ENCODE measurements at places on chromosomes 2 and 18.
A peak's percentile ranks its signal among the peaks of the same experiment; 100 is the strongest.

GRCh38 chr2:108182489-108182888, 57.3 kb upstream of the SULT1C3 start:
- DNase-seq, result no peak

DNA sequence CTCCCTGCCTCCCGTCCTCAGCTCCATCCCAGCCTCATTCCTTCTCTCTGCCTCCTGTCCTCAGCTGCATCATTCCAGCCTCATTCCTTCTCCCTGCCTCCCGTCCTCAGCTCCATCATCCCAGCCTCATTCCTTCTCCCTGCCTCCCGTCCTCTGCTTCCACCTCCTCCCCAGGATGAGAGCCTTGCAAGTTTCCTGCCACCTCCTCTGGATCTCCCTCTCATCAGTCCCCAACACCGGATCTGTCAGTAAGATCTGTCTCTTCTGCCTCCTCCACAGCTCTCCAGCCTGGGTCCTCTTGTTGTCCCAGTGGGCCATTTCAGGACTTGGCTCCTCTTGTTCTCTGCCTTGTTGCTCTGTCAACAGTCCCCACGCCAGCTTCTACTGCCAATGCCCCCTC, 130.9 kb downstream of the NDUFA10 start:
- DNase-seq, result no peak

- DNase-seq, result no peak
Measured at GRCh38 chr2:219634171-219634940, 6.9 kb downstream of the SLC4A3 start.

DNA sequence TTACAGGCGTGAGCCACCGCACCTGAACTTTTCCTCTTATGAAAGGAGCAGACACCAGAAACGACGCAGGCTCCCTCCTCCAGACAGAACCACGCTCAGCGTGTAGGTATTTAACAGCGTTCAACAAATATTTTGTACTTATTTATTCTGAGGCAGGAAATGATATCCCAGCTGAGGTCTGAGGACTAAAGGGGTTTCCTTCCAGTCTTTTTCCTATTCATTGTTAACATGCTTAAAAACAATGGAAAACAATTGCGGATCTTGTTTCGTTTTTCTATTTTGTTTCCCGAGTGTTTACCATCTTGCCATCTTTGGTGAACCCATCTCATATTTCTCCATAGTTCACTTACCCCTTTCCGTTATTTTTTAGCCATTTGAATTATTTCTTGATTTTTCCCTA, 43.7 kb upstream of the FOSL2 start:
- DNase-seq, result no peak

GRCh38 chr2:64537991-64538390, 13.9 kb downstream of the AFTPH start:
- no peak for DNase-seq

DNA sequence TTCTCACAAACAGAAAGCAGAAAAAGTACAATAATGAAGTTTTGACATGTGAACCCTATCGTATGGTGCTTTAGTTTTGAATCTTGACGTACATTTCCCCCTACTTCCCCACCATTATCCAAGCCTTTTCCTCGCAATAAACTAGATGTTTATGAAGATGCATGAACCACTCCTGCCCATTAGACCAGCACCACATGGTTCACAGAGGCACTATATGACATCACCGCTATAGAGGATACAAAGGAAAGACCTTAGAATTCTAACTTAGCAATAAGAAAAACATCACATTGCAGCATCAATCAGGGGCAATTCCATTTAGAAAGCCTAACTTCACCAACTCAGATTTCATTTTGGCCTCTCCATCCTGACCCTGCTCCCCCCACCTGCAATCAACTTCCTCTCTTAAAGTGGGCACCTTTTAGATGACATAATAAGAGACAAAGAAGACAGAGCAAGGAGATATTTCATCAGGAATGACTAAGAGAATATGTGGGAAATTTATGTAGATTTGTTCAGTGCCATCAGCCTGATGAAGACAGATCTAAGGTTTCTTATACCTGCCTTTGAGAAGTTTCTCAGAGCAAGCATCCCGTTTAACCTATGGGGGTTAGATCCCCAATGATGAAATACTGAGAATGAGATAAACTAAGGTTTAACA, 124.9 kb downstream of the PIGN start:
- no peak for DNase-seq

DNA sequence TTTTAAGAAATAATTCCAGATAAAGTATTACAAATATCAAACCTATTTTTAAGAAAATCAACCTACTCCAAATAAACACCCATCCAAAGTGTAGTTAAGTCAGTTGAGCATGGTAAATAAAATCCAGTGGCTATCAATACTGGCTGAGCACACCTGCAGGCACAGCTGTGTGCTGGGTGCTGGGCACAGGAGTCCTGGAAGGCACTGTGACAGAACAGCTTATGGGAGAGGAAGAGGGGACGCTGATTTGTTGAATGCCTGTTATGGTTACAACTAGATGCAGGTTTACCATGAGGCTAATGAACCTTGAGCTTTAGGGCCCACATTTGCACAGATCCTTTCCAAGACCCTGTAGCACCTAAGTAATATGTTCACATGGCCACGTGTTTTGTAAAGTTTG, 202.7 kb downstream of the MTX2 start:
- DNase-seq, result no peak

GRCh38 chr18:54277899-54278298, 8.6 kb downstream of the POLI start:
- DNase-seq, result no peak

GRCh38 chr2:71811157-71811556, 336.5 kb downstream of the CYP26B1 start:
- no peak for DNase-seq

DNA sequence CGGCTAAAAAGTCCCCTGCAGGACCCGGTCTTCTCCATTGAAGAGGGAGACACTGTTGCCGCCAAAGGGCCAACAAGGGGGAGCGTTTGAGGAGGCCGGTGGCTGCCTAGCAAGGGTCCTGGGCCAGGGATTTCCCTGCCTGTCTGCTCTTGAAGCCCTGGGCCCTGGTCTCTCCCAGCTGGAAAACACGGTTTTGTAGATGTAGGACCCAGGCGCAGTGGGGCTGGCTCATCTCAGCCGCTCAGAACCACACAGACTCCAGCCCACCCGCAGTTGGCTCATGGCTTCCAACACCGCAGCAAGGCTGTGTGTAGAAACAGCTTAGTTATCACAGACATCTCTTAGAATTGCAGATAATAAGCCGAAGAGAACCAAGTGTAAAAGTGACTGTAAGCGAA, 57.1 kb upstream of the TWIST2 start:
- DNase-seq, result no peak

- DNase-seq, result peak; percentile 82
Measured at GRCh38 chr2:239275044-239275685, 125.7 kb downstream of the HDAC4 start.
